ENCODE measurements at places on chromosomes 7 and 10.

- peak; percentile 23 for DNase-seq
Measured at GRCh38 chr7:16708980-16709379, 44.6 kb upstream of the TSPAN13 start.

DNA sequence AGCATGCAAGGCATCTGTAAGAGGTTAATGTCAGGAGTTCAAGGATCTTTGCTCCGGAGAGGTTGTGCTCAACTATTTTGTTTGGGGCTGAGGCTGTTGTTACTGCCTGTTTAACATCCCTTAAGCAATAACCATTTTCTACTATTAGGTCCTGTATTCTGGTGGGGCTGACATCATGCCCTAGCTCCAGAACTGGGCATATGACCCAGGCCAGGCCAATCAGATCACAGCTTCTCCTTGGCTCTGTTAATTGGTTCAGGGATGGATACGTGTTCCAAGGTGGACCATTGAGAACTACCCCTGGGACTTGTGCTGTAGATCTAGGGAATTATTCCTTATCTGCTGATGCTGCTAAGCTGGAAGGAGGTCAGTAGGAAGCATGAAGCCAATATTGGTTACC lies 67.0 kb downstream of the SYPL1 start:
- no peak for DNase-seq

GRCh38 chr7:154997840-154998370 lies 5.0 kb downstream of the PAXIP1 start:
- DNase-seq = no peak

GRCh38 chr10:102726274-102726673 lies 11.8 kb downstream of the SFXN2 start:
- no peak for DNase-seq

- DNase-seq = no peak
Measured at GRCh38 chr10:127252818-127253217, 56.4 kb upstream of the INSYN2A start.

DNA sequence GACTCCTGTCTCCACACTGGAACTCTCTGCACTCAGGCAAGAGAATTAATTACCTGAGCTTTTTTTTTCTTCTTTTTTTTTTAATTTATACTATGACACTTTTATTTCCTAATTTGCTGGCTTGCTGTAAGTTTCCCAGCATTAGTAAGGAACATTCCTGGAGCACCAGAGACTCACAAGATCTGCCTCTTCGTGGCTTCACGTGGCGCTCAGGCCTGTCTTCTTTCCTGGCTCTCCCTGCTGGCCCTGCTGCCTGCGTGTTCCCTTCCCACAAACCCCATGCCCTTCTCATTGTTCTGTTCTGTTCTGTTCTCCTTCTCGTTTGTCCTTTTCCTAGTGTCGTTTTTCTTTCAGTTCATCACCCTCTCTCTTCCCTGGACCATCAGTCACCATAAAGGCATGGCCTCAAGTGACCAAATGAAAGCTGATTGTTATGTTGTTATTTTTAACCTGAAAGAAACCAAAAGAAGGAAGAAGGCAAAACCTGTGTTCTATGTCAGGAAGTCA lies 591.6 kb upstream of the PFKP start:
- DNase-seq = no peak

GRCh38 chr7:35695987-35696386 lies 1.1 kb upstream of the HERPUD2 start:
- no peak for DNase-seq

Measured in hematopoietic multipotent progenitor cell treated with erythropoietin and hydrocortisone succinate and interleukin-3 and kit ligand, for 8 days (in vitro differentiated cells).